ENCODE measurements at places on chromosomes 16 and 17.
A peak's percentile ranks its signal among the peaks of the same experiment; 100 is the strongest.

- DNase-seq, result no peak
Measured at GRCh38 chr16:88421301-88421700, 31.8 kb upstream of the ZFPM1 start.

GRCh38 chr17:40857535-40857934 lies 9.5 kb downstream of the KRT12 start:
- DNase-seq, result no peak

- DNase-seq, result no peak
Measured at GRCh38 chr16:27113341-27113841, 46.7 kb downstream of the C16orf82 start.

GRCh38 chr17:76461765-76462555 lies 5.4 kb upstream of the AANAT start:
- no peak for DNase-seq

- DNase-seq, result no peak
Measured at GRCh38 chr17:57607553-57608120, 137.5 kb downstream of the CCDC182 start.

GRCh38 chr16:85524630-85525419 lies 88.3 kb upstream of the GSE1 start:
- no peak for DNase-seq

DNA sequence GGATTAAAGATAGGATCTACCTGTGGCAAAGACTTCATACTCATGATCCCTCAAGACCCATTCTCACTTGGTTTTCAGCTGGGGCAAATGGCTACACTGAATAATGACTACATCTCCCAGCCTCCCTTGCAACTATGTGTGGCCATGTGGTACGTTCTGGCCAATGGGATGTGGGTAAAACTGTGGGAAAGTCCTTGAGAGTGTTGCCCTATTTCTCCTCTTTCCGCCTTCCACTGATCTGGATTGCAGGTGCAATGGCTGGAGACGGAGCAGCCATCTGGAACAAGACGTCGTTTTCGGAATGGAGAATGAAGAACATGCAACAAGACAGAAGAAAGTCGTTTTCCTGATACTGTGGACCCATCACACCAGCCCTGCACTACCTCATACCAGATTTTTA lies 48.5 kb downstream of the HAPSTR1 start:
- peak; percentile 69 for DNase-seq

GRCh38 chr16:8293413-8293812 lies 296.9 kb downstream of the TMEM114 start:
- no peak for DNase-seq

DNA sequence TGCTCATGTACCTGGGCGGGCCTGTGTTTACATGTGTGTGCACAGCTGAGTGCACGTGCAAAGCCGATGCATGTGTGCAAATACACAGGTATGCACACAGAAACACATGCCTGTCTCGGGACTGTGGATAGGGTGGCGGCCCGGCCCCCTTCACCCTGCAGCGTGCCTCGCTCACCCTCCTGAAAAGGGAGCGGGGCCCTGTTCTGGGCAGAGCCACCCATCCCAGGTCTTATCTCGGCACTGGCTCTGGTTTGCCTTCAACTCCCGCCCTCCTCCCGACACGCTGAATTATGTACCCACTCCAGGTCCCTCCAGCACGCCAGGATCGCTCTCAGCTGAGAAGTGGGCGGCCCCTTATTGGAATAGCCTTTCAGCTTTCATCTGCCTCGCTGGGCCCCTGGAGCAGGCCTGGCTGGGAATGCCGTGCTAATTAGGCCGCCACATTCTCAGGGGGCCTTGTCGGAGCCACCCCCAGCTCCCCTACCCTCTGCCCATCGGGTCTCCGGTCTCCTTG lies 77.8 kb downstream of the RTN4RL1 start:
- DNase-seq, result no peak

DNA sequence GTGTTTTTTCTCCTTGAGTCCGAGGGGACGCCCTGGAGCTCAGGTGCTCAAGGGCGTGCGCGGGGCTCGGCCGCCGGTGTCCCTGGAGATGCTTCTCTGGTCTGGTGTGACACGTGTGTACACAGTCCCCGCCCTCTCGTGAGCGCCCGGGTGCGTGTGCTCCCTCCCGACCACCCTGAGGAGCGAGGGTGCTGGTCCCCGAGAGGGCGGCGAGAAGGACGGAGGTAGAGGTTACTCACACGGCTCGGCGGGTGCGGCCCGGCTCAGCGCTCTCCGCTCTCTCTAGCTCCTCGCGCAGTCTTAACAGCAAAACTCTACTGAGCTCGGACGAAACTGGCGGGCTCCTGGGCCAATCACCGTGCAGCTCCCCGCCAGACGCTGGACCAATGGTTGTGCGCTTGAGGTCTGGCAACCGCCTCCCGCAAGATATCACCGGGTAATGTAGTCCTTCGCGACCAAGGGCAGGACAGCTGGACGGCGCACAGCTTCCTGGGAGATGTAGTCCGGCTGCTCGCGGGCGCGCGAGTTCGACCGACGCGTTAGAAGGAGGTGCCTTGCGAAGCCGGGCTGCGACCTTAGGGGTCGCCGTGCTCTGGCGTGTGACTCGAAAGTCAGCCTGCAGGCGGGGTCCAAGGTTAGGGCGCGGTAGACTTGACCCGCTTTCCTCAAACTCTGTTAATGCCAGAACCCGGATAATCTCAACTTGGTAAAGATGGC lies at the start of gene SLC25A19:
SLC25A19 (minus strand) TSS at position 319 of the 717 bp plus-strand sequence. CDS start 2,669 bp downstream, outside the sequence.
- DNase-seq, result peak; percentile 99

DNA sequence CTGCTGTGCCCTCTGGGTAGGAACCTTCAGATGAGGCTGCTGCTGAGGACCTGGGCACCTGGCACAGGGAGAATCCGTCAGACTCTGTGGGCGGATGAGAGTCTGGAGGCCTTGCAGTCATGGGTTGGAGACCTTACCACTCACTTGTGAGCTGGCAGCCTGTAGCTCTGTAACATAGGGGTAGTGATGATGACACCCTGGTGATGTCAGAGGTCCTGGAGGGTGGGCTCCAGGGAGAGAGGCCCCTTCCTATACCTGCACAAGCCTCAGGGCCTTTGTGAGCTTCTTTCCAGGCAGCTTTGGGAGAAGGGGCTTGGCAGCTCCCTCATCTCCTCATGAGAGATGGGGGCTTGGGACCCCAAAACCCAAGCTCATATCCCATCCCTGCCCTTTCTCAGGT lies 1.6 kb downstream of the MIEF2 start:
- no peak for DNase-seq

GRCh38 chr16:48013491-48013901 lies 142.3 kb downstream of the ABCC12 start:
- DNase-seq, result no peak

DNA sequence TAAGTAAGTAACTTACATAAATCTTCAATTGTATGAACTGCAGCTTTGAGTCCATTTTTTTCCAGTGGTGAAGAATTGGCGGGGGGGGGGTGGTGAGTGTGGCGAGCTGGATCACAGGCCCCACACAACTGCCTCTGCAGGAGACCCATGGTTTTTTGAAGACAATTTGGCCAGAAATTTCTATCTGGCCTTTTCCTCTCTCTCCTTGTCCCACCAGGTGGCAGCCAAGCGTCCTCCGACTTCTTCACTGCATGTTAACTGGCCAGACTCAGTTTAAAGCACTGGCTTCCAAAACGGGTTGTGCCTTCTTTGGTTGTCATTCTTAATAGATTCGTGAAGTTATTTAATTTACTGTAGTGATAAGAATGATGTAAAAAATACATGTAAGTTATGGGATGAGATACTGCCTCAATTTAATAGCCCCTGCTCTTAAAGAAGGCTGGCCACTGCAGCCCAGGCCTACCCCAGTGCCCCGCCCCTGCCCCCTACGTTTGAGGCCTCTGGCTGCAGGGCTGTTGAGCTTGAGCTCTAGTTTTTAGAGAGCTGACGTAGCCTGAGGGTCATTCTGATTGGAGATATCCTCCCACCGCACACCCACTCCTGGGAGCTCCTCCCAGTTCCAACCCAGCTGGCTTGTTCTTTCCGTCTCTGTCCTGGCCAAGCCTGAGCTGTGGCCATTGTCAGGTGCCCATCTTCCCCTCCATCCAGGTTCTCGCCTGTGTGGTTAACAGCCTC lies 36.4 kb downstream of the AKAP1 start:
- no peak for DNase-seq

DNA sequence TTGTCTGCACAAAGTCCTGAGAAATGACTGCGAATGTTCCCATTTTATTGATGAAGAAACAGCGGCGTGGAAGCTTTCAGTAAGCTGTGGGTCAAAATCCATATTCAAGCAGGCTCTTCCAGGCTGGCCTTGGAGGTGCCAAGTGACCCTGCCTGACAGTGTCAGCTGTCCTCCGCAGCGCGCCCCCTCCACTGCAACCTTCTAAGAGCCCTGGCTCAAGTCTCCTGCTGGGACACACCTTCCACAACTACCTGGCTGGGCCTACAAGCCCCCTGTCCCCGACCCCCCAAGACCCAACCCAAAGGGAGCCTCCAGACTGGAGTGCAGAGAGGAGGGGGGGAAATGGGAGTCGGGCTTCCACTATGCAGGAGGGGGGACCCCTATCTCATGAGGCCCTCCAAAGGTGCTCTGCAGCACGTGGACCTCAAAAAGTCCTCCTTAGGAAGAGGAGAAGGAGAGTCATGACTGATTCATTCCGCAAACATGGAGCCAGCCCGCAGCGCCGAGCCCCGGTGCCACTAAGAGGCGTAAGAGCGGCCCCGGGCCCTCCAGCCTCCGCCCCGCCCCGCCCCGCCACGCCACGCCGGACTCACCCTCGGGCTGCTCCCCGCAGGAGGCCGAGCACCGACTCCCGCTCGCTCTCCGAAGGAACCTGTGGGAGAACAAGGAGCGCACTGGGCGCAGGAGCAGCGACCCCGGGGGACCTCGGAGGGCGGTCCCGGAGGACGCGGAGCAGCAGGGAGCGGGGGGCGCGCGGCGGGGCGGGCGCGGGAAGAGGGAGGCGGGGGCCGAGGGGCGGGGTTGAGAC lies 574 bp downstream of the MPP3 start:
- peak; percentile 60 for DNase-seq

DNA sequence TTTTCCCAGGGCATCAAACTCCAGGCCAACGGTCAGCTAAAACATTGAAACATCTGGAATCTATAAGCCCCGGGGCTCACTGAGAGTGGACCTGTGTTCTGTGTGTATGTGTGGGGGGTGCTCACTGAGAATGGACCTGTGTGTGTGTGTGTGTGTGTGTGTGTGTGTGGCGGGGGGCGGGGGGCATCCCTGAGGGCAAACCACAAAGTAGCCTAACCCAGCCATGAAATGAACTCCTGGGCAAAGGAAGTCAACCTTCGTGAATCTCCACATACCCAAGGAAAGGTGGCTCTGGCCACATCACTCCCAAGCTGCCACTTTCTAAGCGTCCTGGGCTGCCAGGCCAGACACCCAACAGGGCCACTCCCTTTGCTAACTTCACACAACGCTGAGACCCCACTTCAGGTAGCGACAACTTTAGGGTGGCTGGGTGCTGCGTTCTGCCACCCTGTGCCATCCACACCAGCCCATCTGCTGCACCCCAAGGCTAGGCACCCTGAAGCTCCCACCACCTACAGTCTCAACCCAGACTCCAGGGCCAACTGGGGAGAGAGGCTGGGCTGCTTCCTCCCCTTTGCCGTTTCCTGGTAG lies 1.6 kb downstream of the MAFG start:
- no peak for DNase-seq

DNA sequence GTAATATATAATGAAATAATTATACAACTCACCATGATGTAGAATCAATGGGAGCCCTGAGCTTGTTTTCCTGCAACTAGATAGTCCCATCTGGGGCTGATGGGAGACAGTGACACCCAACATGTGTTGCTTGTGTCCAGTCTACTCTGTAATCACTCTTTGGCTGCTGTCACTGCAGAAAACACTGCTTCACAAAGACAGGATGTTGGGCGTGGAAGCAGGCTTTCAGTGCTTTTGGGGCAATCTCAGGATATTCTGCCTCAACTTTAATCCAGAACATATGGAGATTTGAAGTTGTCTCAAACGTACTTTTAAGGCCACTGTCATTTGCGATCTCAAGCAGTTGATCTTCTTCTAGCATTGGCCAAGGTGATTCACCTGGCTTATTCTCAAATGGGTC lies 94.9 kb downstream of the CYTH1 start:
- DNase-seq, result no peak

DNA sequence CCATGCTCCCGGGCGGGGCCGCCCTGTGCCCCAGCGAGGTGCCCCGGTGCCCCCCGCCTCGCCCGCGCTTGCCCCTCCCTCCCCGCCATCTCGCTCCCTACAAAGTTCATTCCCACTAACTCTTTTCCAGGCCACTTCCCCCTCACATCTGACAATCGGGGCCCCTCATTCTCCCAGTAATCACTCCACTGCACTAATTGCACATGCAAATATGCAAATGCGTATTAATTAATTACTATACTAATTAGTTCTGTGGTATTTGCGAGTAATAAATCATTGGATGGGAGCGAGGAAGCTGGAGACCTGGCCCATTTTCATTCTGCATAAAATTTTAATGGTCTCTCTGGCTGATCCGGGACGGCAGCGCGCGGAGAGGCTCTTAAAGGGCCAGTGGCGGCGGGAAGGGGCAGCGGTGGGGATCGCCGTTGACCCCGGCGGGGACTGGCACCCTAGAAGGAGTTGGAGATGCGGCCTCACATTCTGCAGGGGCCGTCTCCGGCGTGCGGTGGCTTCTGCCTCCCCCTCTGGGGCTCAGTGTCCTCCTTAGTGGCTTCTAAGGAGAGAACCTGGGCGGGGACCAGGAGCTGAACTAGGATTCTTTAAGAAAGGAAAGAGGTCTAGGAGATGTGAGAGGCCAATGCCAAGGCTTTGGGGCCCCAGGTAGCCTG lies 8.4 kb upstream of the PPP1R1B start:
- DNase-seq, result no peak

DNA sequence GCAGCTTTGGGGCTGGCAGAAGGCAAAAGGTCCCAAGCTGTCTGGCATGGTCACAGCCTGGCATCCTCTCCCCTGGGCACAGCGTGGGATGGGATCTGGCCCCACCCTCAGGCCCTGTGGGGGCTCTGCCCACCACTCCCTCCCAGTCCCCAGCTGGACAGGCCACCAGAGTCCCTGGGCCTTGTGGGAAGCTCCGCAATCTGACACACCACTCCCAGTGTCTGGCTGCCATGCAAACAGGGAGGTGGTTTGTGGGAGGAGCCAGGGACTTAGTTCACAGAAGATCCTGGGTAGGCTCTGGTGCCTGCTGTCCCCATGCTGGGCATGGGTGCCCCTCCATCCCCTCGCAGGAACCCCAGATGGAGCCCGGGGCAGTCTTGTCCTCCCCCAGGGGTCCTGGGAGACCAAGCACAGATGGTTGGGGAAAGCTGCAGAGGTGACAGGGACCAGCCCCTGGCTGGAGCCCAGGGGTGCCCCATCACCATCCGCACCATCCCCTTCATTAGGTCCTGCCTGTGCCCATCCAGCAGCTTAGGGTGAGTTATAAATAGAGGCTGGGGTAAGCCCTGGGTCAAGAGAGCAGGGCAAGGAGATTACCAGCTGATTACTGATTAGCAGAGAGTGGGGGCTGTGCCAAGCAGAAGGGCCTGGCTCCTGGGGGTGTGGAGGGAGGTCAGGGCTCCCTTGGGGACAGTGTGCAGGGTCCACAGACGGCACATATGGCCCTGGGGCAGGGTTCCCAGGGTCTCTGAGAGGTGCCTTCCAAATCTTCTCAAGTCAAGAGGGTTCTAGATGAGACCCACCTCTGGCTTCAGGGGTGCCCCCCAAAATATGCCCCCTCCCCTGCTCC lies 6.2 kb downstream of the FSCN2 start:
- DNase-seq, result no peak

- no peak for DNase-seq
Measured at GRCh38 chr17:27882162-27882840, 10.9 kb downstream of the LYRM9 start.
